Uterine smooth muscle cell (primary cell): ENCODE measurements at places on chromosomes 16 and 17. TPM values are rescaled to one million over a fixed set of nuclear protein-coding genes. Genes with fewer than 3 reads are reported as not detected.

The NOTUM gene
- total RNA-seq, result under 0.01 TPM in 2 replicates

The ASGR1 gene
- 1.3 and 1.4 TPM in 2 replicates for total RNA-seq

The C1QL1 gene
- 0.22 and 0.37 TPM in 2 replicates for total RNA-seq

The GFAP gene
- 0.12 TPM in 1 of 2 replicates, not detected in the other for total RNA-seq

The JPH3 gene
- not detected in 2 replicates for total RNA-seq
